ENCODE measurements at places on chromosomes 16 and 17. TPM values are rescaled to one million over a fixed set of nuclear protein-coding genes. Genes with fewer than 3 reads are reported as not detected.

The ETV4 gene
- 2.6 TPM for total RNA-seq

The SLC9A5 gene
- total RNA-seq: 0.33 TPM

The NTN3 gene
- 1.6 TPM for total RNA-seq

The SP2 gene
- 2.4 TPM for total RNA-seq

The AATK gene
- under 0.01 TPM for total RNA-seq

The DVL2 gene
- 82.5 TPM for total RNA-seq

The PRSS36 gene
- total RNA-seq: 2.5 TPM

The ARL6IP1 gene
- 224 TPM for total RNA-seq

The ST6GALNAC2 gene
- 20.8 TPM for total RNA-seq

The ZG16 gene
- 1.2 TPM for total RNA-seq

The SNAI3 gene
- not detected for total RNA-seq

The MMP28 gene
- total RNA-seq: 2.7 TPM

The PRR11 gene
- 3.1 TPM for total RNA-seq

The SECTM1 gene
- total RNA-seq: 11.0 TPM

The G6PC1 gene
- not detected for total RNA-seq

The IGFBP4 gene
- 49.1 TPM for total RNA-seq

The CLCN7 gene
- 78.1 TPM for total RNA-seq

The HCRT gene
- not detected for total RNA-seq

The RNF227 gene
- total RNA-seq: 3.1 TPM

The EVPLL gene
- 0.11 TPM for total RNA-seq

The MYH2 gene
- total RNA-seq: not detected

The NSRP1 gene
- total RNA-seq: 8.2 TPM

The NAGPA gene
- 19.5 TPM for total RNA-seq

The UTS2R gene
- total RNA-seq: not detected

The KCNH4 gene
- not detected for total RNA-seq

The FHOD1 gene
- 18.1 TPM for total RNA-seq

The PRR35 gene
- total RNA-seq: 0.39 TPM

The VEZF1 gene
- total RNA-seq: 63.2 TPM

The CARHSP1 gene
- 74.4 TPM for total RNA-seq

The CPNE7 gene
- 2.4 TPM for total RNA-seq

The KRTAP17-1 gene
- not detected for total RNA-seq

The RAB11FIP4 gene
- 17.3 TPM for total RNA-seq

The PLD6 gene
- total RNA-seq: 1.6 TPM

The NECAB2 gene
- not detected for total RNA-seq

The CLDN9 gene
- 4.3 TPM for total RNA-seq

The VASN gene
- total RNA-seq: 35.4 TPM

The CORO1A gene
- 5.1 TPM for total RNA-seq

The CTRB2 gene
- total RNA-seq: not detected

The EPN3 gene
- 40.0 TPM for total RNA-seq

All from placental epithelial cell (primary cell).